ENCODE measurements at places on chromosomes 7 and 10.

GRCh38 chr7:31699050-31699449 lies 12.0 kb downstream of the PPP1R17 start:
- DNase-seq, result no peak

DNA sequence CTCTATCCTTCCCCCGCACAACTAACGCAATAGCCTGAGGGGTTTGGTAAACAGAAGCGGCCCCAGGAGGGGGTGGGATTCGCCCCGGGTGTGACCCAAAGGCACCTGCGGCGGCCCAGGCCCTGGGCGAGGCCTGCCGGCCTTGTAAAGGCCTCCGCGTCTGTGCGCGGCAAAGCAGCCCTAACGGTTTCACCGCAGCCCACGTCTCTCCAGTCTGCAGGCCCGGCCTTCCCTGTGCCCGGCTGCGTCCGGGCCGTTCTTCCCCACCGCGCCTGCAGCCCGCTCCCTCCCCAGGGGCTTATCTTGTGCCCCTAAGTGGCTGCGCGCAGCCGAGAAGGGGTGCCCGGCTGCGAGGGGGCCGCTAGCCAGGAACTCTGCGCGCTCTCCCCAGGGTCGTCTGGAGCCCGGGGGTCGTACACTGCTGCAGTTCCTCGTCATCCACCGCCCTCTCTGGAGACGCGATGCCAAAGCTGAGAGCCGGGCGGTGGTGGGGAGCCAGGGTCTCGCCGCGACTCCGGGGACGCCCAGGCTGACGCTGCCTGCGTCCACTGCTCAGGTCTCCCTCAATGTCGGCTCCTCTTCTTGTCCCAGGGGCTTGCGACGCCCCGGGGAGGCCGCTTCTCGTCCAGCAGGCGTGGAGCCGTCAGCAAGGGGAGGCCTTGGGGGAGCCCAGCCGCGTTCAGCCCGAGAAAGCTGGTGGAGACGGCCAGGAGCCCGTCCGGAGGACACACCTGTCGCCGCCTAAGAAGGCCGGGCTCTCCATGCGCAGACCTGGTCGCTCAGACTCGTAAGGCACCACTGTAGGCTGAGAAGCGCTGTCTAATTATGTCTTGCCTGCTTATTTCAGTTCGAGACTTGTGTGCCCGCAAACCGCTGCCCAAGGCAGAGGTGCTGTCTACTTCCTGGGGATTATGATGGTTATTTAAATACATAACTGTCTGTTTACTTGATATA lies 132.3 kb downstream of the SPAG6 start:
- no peak for DNase-seq

DNA sequence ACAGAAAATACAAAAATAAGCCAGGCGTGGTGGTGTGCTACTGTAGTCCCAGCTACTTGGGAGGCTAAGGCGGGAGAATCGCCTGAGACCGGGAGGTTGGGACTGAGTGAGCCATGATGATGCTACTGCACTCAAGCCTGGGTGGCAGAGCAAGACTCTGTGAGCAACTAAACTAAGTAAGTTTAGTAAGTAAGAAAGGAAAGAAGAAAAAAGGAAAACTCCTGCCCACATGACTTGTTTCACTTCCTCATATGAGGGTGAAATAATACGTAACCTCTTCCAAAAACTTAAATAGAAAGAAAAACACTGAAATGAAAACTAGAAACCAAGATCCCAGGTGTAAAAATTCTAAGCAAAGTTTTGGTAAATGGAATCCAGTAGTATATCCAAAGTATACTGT lies 79.6 kb downstream of the LARP4B start:
- no peak for DNase-seq

- no peak for DNase-seq
These were observed 132.2 kb downstream of the VIPR2 start for GRCh38 chr7:159012353-159013069.

- DNase-seq, result no peak
These were observed 114.6 kb upstream of the FZD1 start for GRCh38 chr7:91149341-91150246.

DNA sequence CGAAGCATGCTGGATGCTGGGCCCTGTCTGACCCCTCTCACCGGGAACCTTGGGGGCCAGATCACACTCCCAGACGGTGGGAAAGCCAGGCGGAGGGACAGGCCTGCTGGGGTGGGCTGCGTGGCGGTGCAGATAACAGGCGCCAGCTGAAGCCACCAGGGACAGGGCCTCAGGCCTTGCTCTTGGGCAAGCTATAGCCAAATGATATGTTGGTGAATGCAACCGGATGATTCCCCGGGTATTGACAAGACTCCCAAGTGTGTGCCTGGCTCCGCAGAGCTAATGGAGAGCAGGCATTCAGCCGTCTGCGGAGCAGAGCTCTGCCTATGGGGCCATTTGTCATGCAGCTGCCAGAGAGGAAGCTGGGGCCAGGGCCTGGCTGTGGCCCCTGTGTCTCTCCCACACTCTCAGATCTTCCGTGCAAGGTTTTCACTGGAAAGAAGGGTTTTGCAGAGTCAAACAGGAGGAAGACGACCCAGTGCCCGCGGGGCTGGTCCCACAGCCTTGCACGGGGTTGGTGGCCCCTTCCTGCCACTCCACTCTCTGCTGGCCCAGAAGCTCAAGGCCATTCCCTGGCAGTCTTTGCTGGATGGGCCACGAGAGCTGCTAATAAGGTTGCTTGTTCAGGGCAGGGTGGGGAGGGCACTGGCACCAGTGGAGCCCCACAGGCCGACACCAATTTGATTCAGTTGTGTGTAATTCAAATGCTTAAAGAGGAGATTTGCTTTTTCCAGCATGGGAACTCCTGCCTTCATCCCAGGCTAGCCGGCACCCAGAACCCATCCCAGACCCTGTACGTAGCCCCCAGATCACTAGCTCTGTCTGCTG lies 91.8 kb downstream of the PRKAG2 start:
- DNase-seq, result no peak

GRCh38 chr7:25850735-25851134 lies 301.3 kb upstream of the NFE2L3 start:
- DNase-seq, result no peak

DNA sequence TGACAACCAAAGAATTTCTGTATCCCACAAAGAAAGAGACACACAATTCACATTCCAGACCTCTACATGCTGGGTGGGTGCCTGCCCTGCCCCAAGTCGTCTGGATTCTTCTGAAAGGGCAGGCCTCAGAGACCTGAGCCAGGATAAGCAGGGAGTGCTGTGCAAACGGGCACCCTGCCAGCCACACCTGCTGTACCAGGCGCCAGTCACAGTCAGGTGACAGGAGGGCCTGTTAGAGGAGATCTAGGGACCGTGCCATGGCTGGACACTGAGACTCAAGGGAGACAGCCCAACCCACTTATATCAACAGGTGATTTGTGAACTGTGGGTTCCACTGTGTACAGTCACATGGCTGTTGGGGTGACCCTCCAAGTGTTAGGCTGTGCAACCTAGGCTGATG lies 103.1 kb upstream of the AFAP1L2 start:
- no peak for DNase-seq

- DNase-seq, result no peak
These were observed 14.8 kb downstream of the CUX1 start for GRCh38 chr7:101832205-101832631.

GRCh38 chr7:44368885-44369284 lies 43.5 kb upstream of the CAMK2B start:
- no peak for DNase-seq

DNA sequence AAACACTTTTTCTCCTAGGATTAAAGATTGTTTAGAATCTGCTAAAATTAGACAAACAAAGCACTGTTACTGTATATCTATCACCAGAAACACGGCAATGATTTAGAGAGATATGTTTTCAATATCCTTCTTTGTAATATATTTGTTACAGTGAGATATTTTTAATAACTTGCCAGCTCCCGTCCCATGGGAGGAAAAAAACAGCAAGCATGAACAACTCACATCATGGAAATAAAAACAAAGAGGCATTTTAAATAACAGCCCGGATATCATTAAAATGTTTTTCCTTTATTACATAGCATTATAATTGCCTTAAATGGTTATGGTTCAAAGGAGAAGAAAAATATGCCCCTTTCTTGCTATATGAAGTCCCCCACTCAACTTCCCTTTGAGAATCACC lies 272.1 kb downstream of the BMPER start:
- no peak for DNase-seq

GRCh38 chr10:104330168-104331110 lies 7.8 kb downstream of the ITPRIP start:
- no peak for DNase-seq

GRCh38 chr10:30121401-30121800 lies 62.0 kb upstream of the JCAD start:
- DNase-seq, result no peak

GRCh38 chr10:43944381-43945093 lies 295.9 kb upstream of the ZNF32 start:
- peak; percentile 21 for DNase-seq

GRCh38 chr7:25206765-25207164 lies 21.5 kb downstream of the NPVF start:
- DNase-seq, result no peak

GRCh38 chr7:135964274-135964673 lies 12.9 kb downstream of the MTPN start:
- DNase-seq, result no peak

GRCh38 chr7:20474249-20474648 lies 141.2 kb upstream of the ABCB5 start:
- DNase-seq, result no peak

DNA sequence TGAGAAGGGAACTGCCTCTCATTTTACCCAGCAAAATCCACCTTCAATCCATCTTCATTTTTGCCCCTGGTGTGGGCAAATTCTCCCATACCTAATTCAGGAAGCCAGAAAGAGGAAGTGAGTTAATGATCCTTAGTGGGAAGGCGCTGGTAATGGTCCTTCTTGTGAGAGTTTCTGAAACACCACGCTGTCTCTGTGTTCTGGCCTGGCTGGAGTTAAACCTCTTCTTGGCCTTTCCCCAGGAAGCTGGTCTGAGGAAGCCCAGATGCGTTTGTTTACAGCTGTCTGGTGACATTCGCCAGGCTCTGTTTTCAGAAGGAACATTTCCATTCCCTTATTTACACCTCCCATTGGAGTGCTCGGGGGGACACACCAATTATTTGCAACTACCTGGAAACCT lies 24.3 kb downstream of the HTRA1 start:
- peak; percentile 56 for DNase-seq

DNA sequence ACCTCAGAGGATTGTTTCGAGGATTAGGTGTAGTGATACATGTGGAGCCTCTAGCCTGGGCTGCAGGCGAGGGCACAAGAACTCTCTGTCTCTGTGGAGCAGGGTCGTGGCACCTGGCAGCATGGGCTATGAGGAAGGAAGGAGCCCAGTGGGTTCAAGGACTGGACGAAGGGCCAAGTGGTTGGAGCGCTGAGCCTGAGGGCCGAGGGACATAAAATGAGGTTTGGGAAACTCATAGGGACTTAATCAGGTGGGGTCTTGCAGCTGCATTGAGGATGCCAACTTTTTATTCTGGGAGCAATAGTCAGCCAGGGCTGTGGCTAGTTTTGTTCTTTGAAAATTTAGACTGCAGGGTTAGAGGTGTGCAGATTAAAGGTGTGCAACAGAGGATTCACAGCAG lies 33.0 kb upstream of the ZNF32 start:
- DNase-seq, result no peak

GRCh38 chr7:141276031-141276430 lies 202.2 kb downstream of the TMEM178B start:
- no peak for DNase-seq

Measured in head of caudate nucleus (tissue), 42 donors.